ENCODE measurements at places on chromosomes 11 and 22. TPM values are rescaled to one million over a fixed set of nuclear protein-coding genes. Genes with fewer than 3 reads are reported as not detected.

NLRP14 gene
- 1.2 TPM for polyA plus RNA-seq

PKNOX2 gene
- 10.4 TPM for polyA plus RNA-seq

RFPL2 gene
- polyA plus RNA-seq: 0.34 TPM

APOBEC3B gene
- polyA plus RNA-seq: 0.69 TPM
